ENCODE measurements at places on chromosomes 2 and 18.

DNA sequence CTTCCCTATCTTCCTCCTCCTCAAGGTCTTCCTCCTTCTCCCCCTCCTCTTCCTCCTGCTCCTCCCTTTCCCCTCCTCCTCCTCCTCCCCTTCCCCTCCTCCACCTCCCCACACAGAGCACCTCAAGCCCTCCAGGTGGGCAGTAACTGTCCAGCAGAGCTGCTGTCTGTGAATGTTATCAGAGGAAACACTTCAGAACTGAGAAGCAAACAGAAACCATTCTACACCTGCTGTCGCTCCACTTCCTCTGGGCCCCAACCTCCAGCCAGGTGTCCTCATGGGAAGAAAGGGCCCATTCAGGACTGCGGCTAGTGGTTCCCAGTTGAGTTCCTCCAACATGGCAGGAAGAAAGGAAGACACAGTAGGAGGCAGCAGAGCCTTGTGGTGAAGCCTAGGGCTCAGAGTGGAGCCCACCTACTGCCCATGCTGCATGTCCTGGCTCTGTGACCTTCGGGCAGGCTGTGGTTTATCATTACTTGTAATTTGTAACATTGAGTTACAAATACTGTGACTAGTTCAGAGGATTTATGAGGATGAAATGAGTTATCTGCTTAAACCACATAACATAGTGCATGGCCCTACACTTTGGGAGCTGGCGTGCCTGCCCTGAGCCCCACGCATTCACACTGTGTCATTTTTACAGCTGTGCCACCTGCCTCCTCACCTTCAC lies 165.9 kb upstream of the ID2 start:
- DNase-seq: no peak

GRCh38 chr2:85656468-85656867 lies 11.5 kb downstream of the SFTPB start:
- no peak for DNase-seq

- no peak for DNase-seq
Observed at GRCh38 chr2:215324811-215325210, 13.0 kb downstream of the ATIC start.

DNA sequence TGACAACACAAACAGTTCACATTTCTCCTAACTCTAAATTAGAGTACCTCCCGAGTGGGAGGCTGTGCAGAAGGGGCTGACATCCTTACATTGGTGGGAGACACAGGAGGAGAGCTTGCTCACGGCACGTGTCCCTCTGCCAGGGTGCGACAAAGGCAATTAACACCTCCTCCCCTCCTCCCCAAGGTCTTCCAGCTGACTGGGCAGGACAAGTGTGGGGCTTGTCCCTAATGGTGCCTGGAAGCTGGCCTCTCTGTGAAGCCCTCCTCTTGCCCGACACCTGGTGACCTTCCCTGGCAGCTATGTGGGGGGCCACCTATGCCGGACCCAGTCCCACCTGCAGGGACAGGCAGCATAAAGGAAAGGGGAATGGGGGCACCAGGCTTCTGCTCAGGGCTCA lies 57.0 kb downstream of the FAM168B start:
- DNase-seq: no peak

- DNase-seq: no peak
Observed at GRCh38 chr2:43240766-43241150, 14.4 kb upstream of the ZFP36L2 start.

- no peak for DNase-seq
Observed at GRCh38 chr2:135863233-135863632, 13.0 kb downstream of the MCM6 start.

DNA sequence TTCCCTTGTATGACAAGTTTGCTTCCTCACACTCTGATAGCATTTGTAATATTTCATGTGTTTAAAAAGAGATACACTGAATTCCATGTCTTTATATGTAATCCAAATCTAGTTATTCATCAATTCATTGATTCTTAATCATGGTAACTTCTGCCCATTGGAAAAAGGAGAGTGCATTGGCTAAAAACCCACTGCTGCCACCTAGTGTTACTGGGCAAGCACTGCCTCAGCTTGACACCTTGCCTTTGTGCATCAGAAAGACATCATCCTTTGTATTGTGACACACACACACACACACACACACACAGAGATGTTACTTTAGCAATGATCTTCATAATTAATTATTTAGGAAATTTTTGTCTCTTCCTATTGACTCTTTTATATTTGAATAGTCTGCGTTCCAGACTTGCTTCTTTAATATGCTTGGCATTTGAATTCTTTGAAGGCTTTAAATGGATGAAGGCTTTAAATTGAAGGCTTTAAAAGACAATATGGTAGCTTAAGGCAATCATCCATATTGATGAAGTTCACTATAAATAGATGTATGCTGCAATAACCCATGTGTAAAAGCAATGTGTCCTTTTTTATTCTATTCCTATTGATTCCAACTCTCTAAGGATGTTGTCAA lies 414.2 kb upstream of the CHST9 start:
- DNase-seq: no peak

- DNase-seq: no peak
Observed at GRCh38 chr2:95032868-95033603, 7.5 kb downstream of the MAL start.

DNA sequence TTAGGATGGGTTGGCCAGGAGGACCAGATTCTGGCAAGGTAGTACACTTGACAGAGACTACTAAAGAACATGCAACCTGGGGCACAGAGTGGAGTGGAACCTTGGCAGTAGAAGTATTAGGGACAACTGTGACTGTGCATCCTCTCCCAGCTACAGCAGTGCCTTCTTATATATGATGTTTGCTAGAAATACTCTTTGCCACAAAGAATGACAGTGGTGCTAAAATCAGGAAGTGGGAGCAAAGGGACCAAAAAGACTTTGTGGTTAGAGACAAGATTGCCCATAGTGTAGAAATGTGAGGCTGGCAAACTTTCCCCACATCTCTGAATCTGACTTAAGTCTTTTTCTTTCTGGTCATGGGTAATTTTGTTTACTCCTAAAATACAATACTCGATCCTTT lies 9.4 kb upstream of the SLC38A11 start:
- DNase-seq: no peak

GRCh38 chr2:6827566-6828298 lies 38.0 kb downstream of the CMPK2 start:
- DNase-seq: no peak

DNA sequence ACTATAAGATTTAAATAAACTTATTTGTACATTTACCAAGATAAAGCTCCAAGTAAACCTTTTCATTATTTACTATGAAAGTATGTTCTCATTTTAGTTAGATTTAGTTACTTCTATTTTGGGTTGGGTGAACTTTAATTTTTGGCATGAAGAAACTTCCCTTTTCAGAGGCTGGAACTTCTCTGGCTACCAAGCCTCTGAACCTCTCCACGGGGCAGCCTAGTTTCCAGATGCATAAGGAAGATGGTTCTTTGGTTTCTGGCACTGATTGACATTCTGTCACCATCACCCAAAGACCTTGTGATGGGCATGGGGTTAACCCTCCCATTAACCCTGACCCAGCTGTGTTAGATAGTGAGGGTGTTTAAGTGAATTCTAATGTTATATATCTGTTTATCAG lies 17.1 kb downstream of the PSD4 start:
- DNase-seq: no peak

DNA sequence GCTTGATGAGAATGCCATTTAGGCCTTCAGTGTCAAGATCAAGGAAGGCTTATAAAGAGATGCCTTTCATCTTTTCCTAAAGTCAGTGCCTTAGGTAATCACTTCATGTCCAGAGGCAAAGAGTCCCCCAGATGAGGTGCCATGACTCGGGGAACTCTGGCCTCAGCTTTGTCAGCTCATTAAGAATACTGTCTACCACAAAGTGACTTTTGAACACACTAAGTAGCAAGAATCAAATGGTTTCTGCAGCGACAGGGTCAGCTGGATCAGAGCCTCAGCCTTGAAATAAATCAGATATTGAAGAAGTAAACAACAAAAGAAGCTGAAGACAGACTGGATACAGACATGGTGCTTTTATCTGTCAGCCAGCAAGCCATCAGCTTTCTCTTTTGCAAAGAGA lies 120.1 kb upstream of the SLC39A10 start:
- no peak for DNase-seq

DNA sequence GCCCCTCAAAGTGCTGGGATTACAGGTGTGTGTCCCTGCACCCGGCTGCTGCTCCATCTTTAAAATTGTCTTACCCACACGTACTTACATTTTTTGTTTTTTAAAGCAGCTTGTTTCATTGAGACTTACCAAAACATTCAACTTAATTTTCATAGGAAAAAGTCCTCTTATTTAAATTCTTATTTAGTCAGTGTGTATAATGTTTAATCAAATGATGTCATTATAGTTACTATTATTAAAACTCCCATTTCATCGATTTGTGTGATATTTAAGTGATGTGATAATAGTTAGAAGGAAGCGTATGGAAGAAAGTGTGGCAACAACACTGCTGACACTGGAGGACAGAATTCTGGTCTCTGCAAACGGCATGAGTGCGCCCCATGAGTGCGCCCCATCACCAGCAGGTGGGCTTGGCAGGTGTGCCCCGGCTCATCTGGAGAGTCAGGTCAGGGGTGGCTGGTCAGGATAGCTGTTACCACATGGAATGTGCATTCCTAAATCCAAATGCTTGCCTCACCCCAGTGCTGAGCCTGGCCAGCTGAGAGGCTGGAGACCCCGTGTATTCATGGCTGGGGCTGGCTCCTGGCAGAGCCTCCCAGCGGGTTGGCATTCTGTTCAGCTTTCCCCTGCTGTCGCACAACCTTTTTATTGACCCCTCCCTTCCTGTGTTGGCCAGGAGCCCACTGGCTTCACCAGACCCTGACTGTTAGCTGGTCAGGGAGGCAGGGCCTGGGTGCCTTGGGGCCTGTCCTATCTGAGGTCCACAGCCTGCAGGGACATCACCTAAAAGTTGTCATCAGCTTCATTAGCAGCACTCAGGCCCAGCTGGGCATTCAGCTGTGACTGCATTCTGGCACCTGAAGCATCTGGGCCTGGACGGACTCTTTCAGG lies 79.7 kb downstream of the AGAP1 start:
- DNase-seq: no peak

DNA sequence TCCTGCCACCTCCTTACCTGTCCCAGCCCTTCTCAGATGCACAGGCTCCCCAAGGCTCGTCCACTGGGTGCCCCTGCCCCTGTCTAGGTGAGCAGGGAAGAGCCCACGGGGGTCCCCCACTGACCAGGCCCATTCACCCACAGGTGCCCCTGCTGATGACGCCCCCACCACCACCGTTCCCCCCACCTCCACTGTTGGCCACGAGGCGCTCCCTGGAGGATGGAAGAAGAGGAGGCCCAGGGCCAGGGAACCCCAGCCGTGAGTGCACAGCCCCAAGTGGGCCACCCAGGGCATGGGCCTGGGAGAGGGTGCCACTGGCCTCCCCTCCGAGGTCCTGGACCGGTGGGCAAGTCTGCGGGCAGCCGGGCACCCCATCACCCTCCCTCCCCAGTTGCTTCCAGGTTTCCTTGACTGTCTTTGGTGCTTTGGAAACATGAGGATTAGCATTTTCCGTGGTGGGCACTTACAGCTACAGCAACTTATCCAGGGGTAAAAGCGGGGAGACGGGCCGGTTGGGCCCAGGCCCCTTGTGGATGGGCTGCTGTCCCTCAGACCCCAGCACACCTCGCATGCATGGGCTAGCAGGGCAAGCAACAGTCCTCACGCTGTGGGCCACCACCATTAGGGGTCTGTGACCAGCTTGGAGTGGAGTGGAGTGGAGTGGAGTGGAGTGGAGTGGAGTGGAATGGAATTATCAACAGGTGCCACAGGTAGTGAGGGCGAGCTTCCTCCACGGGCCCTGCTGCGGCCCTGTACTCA lies 13.2 kb upstream of the KLHL30 start:
- no peak for DNase-seq

- DNase-seq: no peak
Observed at GRCh38 chr2:18440141-18440661, 120.3 kb downstream of the RDH14 start.

DNA sequence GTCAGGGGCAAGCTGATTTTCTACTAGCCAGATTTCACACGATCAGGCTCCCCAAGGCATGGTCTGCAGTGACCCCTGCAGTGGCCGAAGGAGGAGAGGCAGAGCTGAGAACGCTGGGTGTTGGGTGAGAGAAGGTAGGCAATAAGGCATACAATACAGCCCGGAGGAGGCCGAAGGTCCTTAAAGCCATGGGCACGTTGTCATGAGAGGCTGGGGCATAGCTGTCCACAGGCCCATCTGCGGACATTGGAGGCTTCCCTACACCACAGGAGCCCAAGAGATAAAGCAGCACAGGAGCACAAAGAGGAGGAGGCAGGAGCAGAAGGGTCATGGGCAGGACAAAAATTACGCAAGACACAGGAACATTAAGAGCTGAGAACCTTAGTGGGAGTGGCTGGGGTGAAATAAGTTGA lies 16.7 kb upstream of the BZW1 start:
- DNase-seq: no peak

DNA sequence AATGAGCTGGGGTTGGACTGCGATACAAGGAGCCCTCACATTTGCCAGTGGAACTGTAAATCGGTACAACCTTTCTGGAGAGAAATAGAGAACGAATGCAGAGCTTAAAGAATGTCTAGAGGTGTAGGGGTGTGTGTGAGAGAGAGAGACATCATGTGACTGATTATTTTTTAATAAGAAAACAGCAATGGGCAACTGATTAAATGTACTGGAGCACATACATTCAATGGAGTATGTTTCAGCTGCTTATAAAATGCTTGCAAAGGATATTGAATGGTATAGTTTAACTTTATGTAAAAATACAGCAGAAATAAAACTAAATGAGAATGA lies 391 bp upstream of the TMEM17 start:
- DNase-seq: no peak

DNA sequence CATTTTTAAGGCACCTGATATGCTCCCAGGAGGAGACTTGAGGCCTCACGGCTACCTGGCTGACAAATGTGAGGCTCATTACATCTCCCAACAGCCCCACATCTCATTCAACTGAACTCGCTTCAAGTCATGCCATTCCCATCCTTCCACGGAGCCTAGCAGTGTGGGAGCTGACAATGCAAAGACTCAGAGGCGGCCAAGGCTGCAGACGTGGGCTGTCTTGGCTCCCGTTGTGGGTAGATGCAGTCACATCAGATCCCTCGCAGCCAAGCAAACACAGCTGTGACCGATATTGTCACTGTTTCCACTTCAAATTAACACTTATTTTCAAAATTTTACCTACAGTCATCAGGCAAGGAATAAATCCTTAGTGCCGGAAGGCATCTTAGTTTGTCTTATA lies 64.0 kb upstream of the TRIB2 start:
- no peak for DNase-seq

GRCh38 chr18:54125429-54125828 lies 99.0 kb downstream of the MBD2 start:
- no peak for DNase-seq

- DNase-seq: no peak
Observed at GRCh38 chr2:225400060-225400511, 576 bp downstream of the NYAP2 start.
